ENCODE measurements at places on chromosomes 3 and 15. TPM values are rescaled to one million over a fixed set of nuclear protein-coding genes. Genes with fewer than 3 reads are reported as not detected.

The ZIC1 gene
- not detected for total RNA-seq

The SAMD7 gene
- not detected for total RNA-seq

The GNB4 gene
- 42.7 TPM for total RNA-seq

The TRH gene
- total RNA-seq: not detected

The HDGFL3 gene
- 16.1 TPM for total RNA-seq

The IMPG2 gene
- 0.86 TPM for total RNA-seq

The C2CD4B gene
- total RNA-seq: not detected

The SYNPR gene
- total RNA-seq: not detected

The KNG1 gene
- total RNA-seq: not detected

The NAA80 gene
- 2.2 TPM for total RNA-seq

The GP9 gene
- total RNA-seq: not detected

The DNAJC17 gene
- 21.0 TPM for total RNA-seq

The CAPN3 gene
- total RNA-seq: 1.7 TPM

The CEMIP gene
- total RNA-seq: 27.4 TPM

The GPD1L gene
- 13.9 TPM for total RNA-seq

The NR1I2 gene
- total RNA-seq: under 0.01 TPM

The GOLGA6L4 gene
- 0.86 TPM for total RNA-seq

The TGM5 gene
- total RNA-seq: not detected

The EXD1 gene
- not detected for total RNA-seq

The ADGRG7 gene
- not detected for total RNA-seq
